ENCODE measurements at places on chromosomes 1 and 21.

DNA sequence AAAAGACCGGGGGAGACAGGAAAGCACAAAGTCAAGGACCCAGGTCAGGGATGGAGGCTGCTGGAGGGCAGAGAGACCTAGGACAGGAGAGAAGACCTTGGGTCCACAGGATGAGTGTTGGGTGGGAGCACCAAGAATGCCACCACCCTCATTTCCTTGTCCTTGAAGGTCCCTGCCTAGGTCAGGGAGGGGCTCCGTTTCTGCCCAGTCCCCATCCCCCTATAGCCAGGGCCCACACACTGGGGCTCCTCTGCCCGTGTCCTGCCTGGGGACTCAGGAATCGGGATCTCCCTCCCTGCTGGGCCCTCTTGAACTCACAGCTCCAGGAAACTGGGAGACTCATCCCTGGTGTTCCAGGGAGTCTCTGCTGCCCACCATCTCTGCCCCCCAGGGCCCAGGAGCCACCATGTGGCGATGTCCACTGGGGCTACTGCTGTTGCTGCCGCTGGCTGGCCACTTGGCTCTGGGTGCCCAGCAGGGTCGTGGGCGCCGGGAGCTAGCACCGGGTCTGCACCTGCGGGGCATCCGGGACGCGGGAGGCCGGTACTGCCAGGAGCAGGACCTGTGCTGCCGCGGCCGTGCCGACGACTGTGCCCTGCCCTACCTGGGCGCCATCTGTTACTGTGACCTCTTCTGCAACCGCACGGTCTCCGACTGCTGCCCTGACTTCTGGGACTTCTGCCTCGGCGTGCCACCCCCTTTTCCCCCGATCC is 584 bp downstream of the TINAGL1 start:
- DNase-seq: no peak

DNA sequence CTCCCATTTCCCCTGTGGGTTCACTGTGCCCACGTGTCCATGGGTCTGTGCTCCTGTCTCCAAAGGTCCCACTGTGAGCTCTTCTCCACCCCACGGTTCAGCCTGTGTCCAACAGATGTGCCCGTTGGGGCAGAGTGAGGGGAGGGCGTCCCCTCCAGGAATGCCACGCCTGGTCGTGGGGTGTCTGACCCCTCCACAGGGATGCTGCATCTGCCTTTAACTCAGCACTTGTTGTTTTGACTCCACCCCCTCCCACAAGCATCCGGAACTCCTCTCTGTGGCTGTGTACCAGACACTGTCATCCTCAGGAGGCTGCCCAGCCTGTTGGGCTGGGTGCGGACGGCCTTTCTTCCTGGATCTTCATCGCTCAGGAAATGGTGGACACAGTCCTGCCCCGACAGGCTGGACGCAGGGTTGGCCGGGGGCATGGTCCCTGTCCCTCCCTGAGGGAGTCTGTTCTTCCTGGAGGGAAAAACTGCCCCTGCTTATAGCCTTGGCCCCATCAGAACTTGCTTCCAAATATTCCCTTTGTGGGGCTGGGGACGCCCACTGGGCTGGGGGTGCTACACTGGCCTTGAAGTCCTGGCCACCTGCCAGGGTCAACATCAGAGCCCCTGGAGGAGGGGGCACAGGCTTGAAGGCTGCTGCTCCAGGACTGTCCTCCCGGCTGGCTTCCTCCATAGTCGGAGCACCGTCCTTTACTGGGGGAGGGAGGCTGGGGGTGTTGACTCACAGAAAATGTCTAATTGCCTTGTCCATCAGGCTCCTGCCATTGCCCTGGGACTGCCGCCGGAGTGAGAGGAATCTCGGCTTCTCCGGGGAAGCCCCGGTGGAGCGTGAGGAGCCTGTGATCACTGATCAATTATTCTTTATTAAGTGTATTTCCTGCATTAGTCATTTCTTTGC is 182.0 kb upstream of the C1orf174 start:
- DNase-seq: no peak

- DNase-seq: no peak
These were observed 8.1 kb upstream of the TADA1 start for GRCh38 chr1:166884040-166884642.

- DNase-seq: no peak
These were observed 94.9 kb downstream of the RIPK4 start for GRCh38 chr21:41671859-41672542.

DNA sequence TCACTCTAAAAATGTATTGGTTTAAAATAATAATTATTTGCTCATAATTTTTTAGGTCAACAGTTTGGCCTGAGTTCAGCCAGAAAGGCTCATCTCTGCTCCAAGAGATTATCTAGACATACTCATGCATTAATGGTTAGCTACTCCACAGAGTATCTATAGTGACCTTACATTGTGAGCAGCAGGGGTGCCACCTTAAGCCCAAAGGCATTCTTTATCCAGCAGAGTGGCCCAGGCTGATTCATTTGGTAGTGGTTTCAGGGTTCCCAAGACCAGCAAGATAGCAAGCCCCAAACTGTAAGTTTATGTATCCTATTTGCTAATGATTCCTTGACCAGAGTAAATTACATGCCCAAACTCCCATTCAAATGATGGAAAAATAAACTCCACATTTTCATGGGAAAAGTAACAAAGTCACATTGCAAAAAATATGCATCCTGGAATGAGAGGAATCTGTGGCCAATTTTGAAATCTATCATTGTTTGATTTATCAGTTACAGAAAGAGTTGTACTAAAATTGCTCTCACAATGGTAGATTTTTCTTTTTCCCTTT is 182.6 kb upstream of the KCNK2 start:
- DNase-seq: no peak

DNA sequence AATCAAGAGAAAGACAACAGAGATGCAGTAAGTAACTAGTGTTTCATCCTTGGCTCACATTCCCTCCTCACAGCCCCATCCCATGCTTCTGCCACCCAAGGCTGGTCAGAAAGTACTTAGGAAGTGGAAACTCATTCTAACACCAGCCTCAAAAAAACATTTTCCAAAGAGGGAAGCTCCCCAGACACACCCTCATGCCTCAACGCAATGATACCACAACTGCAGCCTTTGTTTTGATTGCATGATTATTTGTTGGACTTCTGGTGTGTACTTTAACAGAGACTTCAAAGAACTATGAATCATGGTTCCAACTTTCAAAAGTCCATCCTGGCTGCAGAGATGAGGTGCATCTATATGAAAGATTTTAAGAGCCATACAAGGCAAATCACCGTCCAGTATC is 45.2 kb upstream of the KCNA3 start:
- no peak for DNase-seq

GRCh38 chr1:64006276-64007051 is 197.0 kb upstream of the UBE2U start:
- DNase-seq: no peak
